ENCODE measurements at places on chromosomes 6 and 20.

- DNase-seq, result no peak
Measured at GRCh38 chr20:35059612-35060011, 33.0 kb downstream of the TRPC4AP start.

- DNase-seq, result peak; percentile 90
Measured at GRCh38 chr6:26659042-26659999, at the start of gene ZNF322. Gene ZNF322, minus strand, starts transcription at chr6:26659746. Its CDS starts 21,193 bp downstream, at chr6:26638553.

DNA sequence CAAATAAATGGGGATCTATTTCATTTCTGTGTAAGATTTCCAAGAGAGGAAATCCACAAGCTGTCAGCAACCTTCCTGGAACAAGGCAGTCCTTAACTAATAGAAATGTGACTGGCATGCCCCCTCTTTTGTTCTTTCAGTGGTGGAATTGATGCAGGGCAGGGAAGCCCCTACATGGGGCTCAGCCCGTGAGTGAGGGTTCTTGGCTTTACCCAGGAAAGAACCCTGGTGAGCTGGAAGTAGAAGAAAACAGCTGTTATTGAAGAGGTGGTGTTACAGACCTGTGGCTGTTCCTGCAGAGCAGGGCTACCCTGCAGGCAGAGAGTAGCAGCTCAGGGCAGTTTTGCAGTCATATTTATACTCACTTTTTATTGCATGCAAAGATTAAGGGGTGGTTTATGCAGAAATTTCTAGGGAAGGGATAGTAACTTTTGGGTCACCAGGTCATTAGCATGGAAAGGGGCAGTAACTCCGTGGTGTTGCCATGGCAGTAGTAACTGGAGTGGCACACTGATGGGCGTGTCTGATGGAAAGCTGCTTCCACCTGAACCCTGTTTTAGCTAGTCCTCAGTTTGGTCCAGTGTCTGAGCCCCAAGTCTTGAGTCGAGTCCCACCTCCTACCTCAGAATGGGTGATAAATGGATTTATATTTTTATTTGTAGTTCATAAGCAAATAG is 88.7 kb upstream of the SCP2D1 start:
- no peak for DNase-seq

DNA sequence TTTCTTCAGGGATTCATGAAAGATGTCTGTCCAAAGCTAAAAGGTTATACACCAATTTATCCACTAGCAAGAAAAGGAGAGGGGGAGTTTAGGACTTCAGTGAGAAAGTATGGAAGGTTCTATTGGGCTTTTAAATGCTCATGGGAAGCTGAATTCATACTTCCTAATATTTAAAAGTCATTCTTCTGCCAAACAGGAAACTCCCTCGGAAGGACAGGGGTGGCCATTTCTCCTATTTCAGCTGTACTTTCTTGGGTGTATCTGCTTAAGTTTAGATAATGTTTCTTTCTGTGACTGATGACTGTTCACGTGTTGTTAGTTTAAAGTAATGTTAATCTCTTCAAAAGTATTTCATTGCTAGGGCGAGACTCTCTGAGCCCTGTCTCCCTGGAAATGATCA is 80.5 kb upstream of the IFNGR1 start:
- no peak for DNase-seq

DNA sequence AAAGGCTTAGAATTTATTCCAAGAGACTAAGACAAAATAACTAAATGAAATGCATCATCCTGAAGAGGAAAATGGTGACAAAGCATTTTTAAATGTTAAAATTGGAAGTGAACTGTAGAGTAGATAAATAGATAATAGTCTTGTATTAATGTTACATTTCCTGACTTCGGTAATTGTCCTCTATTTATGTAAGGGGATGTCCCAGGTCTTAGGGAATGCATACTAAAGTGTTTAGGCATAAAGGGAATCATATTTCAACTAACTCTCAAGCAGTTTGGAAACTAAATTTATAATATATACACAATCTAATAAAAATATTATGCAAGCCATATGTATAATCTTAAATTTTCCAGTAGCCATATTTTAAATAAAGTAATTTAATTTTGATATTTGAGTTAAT is 159.3 kb downstream of the WDR27 start:
- DNase-seq, result no peak

- no peak for DNase-seq
Measured at GRCh38 chr20:63135411-63135810, 80.5 kb downstream of the YTHDF1 start.

GRCh38 chr6:147195510-147195909 is 8.7 kb upstream of the STXBP5 start:
- no peak for DNase-seq

DNA sequence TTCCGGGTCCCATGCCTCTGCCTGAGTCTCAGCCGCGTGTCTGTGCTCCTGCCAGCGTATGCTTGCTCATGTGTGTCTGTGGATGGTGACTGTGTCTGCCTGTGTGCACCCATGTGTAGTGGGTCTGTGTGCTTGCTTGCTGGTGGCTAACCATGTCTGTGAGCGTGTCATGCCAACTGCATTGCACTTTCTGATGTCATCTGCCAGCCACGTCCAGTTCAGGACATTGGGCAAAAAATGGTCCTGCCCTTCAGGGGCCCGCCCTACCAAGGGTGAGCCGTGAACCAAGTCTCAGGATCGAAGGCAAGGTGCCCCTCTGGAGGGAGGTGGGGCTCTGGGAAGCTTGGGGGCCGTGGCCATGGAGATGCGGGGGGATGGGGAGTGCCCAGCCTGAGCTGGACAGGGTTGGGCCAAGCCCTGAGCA is 9.4 kb upstream of the ZBTB46 start:
- no peak for DNase-seq

DNA sequence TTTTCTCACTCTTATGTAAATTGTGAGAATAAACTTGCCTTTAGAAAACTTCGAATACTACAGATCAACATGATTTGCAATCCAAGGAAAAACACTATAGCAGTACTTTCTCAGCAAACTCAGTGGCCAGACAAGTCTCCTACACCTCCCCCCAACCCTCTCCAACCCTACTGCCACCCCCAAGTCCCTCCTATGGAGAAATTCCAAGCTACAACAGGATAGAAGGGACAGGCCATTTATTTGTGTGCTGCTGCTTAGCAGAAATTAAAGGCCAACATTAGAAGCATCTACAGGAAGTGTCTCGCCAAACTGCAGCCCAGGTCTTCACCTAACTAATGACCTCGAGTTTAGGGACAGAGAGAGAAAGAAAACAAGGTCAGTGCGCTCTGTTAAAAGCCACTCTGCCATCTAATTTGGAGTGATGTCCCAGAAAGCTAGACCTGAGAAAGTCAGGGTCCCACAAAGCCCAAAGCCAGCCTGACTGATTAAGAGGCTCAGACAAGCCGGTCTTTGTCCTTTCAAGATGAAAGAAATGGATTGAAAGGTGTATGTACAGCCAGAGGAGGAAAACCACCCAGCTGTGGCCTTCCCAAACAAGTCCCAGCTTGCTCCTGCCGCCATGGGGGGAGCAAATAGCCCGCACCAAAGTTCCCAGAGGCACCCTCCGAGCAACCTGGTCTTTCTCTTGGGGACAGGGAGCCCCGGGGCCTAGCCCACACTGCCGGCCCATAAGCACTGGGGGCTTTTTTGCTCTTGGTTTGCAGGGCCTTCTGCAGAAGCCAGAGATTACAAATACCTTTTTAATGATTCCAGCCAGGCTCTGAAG is 3.4 kb downstream of the BMP7 start:
- no peak for DNase-seq

- no peak for DNase-seq
Measured at GRCh38 chr6:35620706-35621105, 68.0 kb downstream of the FKBP5 start.

GRCh38 chr6:403659-404655 is 12.4 kb downstream of the IRF4 start:
- no peak for DNase-seq

GRCh38 chr20:36149469-36149868 is 5.1 kb upstream of the EPB41L1 start:
- DNase-seq, result no peak

GRCh38 chr6:52517502-52518278 is 59.2 kb downstream of the TRAM2 start:
- DNase-seq, result peak; percentile 78

- no peak for DNase-seq
Measured at GRCh38 chr6:80544976-80545722, 438.7 kb downstream of the BCKDHB start.

DNA sequence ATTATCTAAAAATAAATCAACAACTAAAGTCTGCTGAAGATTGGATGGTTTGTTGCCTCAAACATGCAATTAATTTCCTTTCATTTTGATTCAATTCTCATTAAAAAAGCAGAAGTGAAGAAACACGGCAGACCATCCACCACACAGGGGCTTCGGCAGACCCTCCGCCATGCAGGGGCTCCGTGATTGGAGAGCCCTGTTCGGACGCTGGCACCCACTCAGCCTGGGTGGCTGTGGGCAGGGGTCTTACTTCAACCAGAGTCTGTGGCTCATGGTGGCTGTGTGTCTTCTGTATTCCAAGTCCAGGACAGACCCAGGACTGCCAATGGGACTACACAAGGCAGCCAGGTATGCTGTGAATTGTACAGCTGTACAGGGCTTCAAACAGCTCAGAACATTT is 86.9 kb upstream of the FRMD1 start:
- no peak for DNase-seq

DNA sequence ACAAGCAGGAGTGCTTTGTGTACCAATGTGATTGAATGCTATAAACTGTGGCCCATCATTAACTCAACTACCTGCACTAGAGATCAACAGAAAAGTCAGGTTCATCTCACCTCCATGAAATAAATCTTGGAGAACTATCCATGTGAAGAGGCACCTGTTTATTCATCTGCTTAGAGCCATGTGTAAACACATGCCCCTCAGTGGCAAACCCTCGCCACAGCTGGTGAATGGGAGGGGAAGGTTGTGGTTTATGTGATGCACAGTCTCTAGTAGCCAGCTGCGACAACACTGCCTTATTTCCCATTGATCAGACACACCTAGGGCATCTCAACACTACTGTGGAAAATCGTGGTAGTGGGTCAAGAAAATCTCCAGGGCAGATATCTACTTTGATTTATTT is 640.2 kb downstream of the PTPRT start:
- no peak for DNase-seq

DNA sequence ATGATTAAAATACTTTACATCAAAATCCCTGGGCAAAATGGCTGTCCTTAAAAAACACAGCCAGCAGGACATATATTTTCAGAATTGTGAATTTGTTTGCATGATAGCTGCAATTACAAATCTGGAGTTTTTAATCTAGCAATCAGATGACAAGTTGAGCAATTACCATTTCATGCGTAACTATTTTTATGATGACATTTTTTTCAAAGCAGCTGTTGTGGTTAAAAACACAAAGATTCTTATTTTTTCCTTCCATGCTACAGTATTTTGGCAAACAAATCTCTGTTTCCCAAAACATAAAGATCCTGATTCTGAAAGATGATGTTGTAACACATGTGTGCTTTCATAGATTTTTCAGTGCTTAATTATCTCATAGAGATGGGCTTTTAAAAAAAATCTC is 90.2 kb downstream of the PHACTR1 start:
- no peak for DNase-seq

GRCh38 chr20:58871533-58872102 is 19.1 kb downstream of the GNAS start:
- no peak for DNase-seq

GRCh38 chr6:139148557-139149235 is 13.8 kb downstream of the HECA start:
- no peak for DNase-seq

Measured in A549 (cell line).